NCI-H1417 treated with DMSO at 0.1 percent for 48 hours (cell line): ENCODE measurements at places on chromosomes 12 and 14.

GRCh38 chr12:130137040-130138018 lies 24.9 kb upstream of the FZD10 start:
- peak; percentile 86 for DNase-seq

GRCh38 chr12:6207259-6207925 lies 7.2 kb downstream of the CD9 start:
- no peak for DNase-seq

DNA sequence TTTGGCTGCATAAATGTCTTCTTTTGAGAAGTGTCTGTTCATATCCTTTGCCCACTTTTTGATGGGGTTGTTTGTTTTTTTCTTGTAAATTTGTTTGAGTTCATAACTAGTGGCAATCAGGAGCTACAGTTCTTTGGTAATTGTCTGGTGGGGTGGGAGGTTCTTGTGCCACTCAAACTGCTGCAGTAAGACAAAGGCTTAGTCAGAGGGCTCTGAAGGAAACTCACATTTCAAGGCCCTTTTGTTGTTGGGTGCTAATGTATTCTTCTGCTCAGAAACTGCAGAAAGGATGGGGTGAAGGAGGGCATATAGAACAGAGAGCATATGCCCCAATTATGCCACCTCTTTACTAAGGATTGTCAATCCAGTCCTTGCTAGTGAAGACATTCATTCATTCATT lies 21.9 kb downstream of the MYRFL start:
- no peak for DNase-seq

- DNase-seq, result no peak
Observed at GRCh38 chr12:15541996-15542631, 219.8 kb downstream of the PTPRO start.

GRCh38 chr12:105978686-105979085 lies 160.1 kb downstream of the NUAK1 start:
- no peak for DNase-seq

- DNase-seq, result no peak
Observed at GRCh38 chr12:88634008-88634407, 53.7 kb upstream of the KITLG start.

GRCh38 chr12:91327131-91327530 lies 144.5 kb upstream of the DCN start:
- no peak for DNase-seq
